ENCODE measurements at places on chromosomes 11 and 22. TPM values are rescaled to one million over a fixed set of nuclear protein-coding genes. Genes with fewer than 3 reads are reported as not detected.

SAA4 gene
- total RNA-seq: not detected

HTR3A gene
- not detected for total RNA-seq

ZNF202 gene
- total RNA-seq: 6.8 TPM

RIN1 gene
- total RNA-seq: 1.6 TPM

GRCh38 chr11:1633864-1634263 is 4.3 kb downstream of the KRTAP5-5 start:
- peaks cover 12% of the 10 kb centered on the region for H3K27me3 ChIP-seq
- no peak overlapping the region for H3K4me3 ChIP-seq
- peaks cover 5% of the 10 kb centered on the region for H3K4me1 ChIP-seq
- H3K27ac ChIP-seq: no peak overlapping the region

- DNase-seq: no peak
- H3K27ac ChIP-seq: no peak overlapping the region
- no peaks in the 10 kb centered on the region for H3K27me3 ChIP-seq
- peaks cover 58% of the 10 kb centered on the region for H3K36me3 ChIP-seq
These were observed 59.1 kb upstream of the SCUBE2 start for GRCh38 chr11:9150501-9150900.

- peaks cover 6% of the 10 kb centered on the region for H3K36me3 ChIP-seq
- DNase-seq: no peak
- H3K27me3 ChIP-seq: no peaks in the 10 kb centered on the region
- no peak overlapping the region for H3K27ac ChIP-seq
These were observed 68.4 kb upstream of the CYP2D6 start for GRCh38 chr22:42199025-42199424.

DNA sequence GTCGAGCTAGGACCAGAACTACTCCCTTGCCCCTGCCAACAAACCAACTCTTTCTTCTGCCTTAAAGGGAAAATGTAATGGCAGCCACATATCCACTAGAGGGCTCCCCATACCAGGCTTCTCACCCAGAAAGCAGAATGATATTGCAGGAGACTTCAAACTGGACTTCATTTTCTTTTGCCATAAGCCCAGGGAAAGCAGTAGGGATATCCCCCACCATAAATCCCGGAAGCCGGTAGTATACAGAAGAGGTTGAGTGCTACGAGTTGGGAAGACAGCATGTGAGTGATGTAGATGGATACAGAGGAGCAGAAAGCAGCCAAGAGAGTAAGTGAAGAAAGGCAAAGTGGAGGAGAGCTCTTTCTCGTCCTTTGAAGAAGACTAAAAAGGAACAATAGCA is 12.1 kb downstream of the PLAAT5 start:
- H3K36me3 ChIP-seq: no peaks in the 10 kb centered on the region
- H3K27me3 ChIP-seq: no peaks in the 10 kb centered on the region

DNA sequence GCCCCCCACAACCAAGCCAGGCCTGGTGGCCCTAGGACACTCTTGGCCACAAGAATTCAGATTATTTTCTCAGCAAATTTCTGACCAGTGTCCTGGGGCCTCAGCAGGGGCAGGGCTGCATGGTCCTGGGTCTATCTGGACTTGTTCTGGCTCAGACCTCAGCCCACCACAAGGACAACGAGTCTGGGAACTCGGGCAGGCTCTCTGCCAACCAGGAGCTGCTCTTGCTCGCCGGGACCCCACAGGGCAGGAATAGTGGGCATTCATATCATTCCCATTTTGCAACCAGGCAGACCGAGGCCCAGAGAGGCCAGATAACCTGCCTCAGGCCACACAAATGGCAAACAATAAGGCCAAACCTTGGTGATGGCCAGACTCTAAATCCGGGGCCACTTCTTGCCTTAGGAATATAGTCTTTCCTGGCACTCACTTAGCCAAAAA is 75.4 kb upstream of the WNT7B start:
- H3K36me3 ChIP-seq: no peaks in the 10 kb centered on the region
- H3K4me3 ChIP-seq: peak overlapping the region; percentile 62
- no peaks in the 10 kb centered on the region for H3K27me3 ChIP-seq
- no peak for DNase-seq

- no peaks in the 10 kb centered on the region for H3K36me3 ChIP-seq
- peaks cover 15% of the 10 kb centered on the region for H3K4me1 ChIP-seq
- no peak overlapping the region for H3K27ac ChIP-seq
- no peak overlapping the region for H3K4me3 ChIP-seq
- DNase-seq: peak; percentile 33
These were observed 128.0 kb downstream of the RBFOX2 start for GRCh38 chr22:35900483-35901168.
